RWPE2 (cell line): ENCODE measurements at places on chromosomes 6 and 20.

- no peak for DNase-seq
Observed at GRCh38 chr6:17354700-17355403, 38.5 kb upstream of the CAP2 start.

- DNase-seq = no peak
Observed at GRCh38 chr6:149332602-149333265, 15.2 kb downstream of the TAB2 start.

- DNase-seq = no peak
Observed at GRCh38 chr6:146304181-146304580, 239.5 kb upstream of the RAB32 start.

DNA sequence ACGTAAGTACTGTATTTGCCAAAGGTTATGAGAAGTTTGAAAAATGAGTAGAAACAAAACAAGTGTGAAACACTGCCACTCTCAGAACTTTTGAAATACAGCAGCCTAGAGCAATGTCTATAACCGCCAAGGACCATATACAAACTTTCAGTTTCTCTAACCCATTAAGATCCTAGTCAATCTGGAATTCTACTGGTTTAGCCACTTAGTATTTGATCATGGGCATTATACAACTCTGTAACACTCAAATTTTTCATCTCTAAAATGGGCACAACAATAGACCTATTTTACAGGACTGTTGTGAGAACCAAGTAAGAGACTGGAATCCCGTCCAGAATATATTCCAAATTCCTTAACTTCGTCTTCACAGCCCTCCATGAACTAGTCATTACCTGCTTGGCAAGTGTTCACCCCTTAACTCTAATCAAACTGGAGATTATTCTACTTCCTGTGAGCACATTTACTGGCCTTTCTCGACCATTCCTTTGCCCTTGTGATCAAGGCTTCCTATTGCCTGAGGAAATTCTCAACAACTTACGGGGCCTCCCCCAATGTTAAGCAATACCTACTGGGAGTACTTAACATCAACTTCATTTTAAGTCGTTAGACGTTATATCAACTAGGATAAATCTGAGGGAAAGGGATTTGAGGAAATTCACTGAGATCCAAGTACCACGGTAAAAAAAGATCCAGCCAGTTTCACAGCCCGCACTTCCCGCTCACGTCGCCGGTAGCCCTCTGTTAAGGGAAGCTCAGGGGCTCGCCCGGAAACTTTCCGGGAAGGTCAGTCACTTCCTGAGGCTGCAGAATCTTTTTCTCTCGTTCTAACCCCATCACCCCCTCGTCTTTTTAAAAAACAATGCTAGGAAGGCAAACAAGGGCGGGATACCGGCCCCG, 1.1 kb downstream of the EIF2S2 start:
- DNase-seq = no peak

- DNase-seq = peak; percentile 29
Observed at GRCh38 chr20:59035381-59035780, 3.2 kb upstream of the ATP5F1E start.

DNA sequence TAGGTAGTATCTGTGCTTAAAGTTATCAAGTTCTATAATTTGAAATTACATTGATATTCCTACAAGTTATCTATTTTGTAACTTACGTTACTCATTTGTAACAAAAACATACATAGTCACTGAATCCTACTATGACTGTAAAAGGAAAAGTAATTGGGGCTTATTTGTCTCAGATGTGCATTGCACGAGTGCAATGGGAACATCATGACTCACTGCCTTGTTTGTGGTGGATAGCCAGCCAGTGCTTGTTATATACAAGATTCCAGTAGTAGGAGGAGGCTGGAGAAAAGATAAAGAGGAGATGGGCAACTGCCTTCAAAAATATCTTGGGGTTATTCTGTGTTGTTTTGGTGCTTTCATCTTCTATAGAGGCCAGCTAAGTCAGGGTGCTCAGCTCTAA, 164.1 kb downstream of the RNF144B start:
- DNase-seq = no peak

GRCh38 chr20:40009542-40009941, 679.5 kb downstream of the MAFB start:
- DNase-seq = no peak

DNA sequence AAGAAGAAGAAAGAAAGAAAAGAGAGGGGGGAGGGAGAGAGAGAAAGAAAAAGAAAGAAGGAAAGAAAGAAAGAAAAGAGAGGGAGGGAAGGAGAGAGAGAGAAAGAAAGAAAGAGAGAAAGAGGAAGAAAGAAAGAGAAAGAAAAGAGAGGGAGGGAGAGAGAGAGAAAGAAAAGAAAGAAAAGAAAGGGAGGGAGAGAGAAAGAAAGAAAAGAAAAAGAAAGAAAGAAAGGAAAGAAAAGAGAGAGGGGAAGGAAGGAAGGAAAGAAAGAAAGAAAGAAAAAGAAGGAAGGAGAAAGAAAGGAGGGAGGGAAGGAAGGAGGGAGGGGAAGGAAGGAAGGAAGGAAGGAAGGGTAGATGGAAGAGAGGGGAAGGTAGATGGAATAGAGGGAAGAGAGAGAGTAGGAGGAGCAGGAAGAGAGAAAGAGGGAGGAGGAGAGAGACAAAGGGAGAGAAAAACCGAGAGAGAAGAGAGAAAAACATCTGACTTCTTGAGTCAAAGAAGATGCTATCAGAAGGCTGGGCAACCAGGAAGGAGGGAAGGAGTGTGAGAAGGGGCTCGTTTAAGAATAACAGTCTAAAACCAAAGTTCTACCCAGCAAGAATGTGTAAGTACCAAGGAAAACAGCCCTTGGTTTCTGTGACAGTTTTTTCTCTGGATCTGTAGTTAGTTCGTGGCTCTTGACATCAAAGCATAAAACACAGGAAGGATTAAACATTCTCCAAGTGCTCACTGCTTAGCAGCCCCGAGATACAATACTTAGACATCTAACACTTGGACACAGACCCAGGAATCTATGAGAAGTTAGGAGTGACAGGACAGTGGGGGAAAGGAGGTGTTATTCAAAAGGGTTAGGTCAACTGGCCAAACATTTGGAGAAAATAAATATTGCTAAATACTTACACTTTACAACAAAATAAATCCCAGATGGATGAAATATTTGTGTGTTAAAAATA, 131.9 kb upstream of the STMND1 start:
- DNase-seq = no peak

GRCh38 chr20:10432079-10432478, 1.9 kb downstream of the MKKS start:
- no peak for DNase-seq

- DNase-seq = no peak
Observed at GRCh38 chr6:53342217-53342616, 6.5 kb downstream of the ELOVL5 start.

- DNase-seq = no peak
Observed at GRCh38 chr6:116847227-116847626, 18.3 kb upstream of the GPRC6A start.

GRCh38 chr20:62921119-62921687, 5.1 kb downstream of the DIDO1 start:
- peak; percentile 76 for DNase-seq

GRCh38 chr6:67591910-67592309, 1043.2 kb upstream of the ADGRB3 start:
- no peak for DNase-seq

DNA sequence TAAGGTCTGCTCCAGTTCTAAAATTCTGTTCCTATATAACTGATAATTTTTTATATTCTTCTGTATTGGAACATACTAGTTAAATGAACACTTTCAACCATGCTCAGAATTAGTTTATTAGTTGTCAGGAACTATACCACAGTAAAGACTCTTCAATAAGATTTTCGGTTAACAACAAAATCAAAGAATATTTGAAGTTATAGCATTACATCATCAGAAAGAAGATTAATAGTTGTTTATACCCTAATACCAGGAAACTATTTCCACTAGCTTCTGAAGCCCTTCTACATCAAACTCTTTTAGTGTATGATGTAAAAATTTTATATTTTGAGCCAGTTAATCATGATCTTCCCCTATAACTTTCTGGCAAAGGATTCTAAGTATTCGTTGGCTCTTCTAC, 6.6 kb downstream of the CALHM4 start:
- DNase-seq = no peak

GRCh38 chr6:152129691-152130151, 322.2 kb downstream of the ESR1 start:
- DNase-seq = no peak

GRCh38 chr6:134956676-134957075, 6.8 kb upstream of the ALDH8A1 start:
- no peak for DNase-seq
